Stimulated activated CD8-positive, alpha-beta memory T cell treated with anti-CD3 and anti-CD28 coated beads, Interleukin-2, amount 100 ng/mL, for 48 hours (primary cell): ENCODE measurements at places on chromosomes 2 and 18.

DNA sequence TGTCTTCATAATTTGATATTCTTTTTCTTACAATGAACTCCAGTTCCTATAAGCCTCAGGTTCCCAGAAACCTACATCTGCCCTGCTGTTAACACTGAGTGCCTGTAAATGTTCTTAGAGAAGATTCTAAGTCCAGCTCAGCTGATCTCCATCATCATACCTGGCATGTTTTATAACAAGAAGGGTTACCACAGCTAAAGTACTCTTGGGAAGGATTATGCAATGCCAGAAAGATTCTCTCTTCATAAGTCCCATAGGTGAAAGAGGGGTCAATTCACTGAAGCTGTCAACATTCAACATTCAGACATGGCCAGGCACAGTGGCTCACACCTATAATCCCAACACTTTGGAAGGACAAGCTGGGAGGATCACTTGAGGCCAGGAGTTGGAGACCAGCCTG is 31.3 kb upstream of the PTPN4 start:
- DNase-seq: no peak

- DNase-seq: no peak
Observed at GRCh38 chr18:57737400-57738060, 65.6 kb downstream of the ATP8B1 start.

DNA sequence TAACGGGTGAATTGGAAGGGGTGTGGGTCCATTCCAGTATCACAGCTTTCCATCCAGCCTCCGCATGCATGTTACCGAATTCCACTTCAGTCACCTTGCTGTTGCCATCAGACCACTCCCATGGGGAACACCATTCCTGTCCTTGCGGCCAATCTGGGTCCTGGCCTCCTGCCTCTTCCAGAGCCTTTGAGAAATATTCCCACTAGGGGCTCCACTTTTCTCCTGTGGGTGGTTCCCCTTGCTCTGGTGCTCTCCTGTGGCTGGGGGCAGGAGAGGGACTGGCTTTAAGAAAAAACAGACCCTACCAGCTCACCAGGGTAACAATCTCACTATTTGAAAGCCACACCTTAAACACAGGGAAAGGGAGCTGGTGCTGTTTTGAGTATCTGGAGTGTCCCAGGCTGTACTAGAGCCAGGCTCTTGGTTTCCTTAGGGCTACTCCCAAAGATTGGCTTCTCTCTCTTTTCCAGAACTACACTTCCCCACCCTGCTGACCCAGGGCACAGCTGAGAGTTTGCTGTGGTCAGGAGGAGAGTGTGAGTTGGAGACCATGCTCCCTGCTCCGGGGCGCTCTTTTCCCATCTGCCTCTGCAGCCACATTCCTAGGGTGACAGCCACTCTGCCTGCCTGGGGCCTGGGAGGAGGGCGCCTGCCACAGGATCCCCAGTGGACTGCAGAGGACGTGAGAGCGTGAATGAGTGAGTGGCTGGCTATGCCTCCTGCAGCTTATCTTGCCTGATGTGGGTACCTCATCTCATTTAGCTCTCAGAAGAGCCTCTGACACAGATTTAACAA is 460.8 kb upstream of the HS6ST1 start:
- no peak for DNase-seq

DNA sequence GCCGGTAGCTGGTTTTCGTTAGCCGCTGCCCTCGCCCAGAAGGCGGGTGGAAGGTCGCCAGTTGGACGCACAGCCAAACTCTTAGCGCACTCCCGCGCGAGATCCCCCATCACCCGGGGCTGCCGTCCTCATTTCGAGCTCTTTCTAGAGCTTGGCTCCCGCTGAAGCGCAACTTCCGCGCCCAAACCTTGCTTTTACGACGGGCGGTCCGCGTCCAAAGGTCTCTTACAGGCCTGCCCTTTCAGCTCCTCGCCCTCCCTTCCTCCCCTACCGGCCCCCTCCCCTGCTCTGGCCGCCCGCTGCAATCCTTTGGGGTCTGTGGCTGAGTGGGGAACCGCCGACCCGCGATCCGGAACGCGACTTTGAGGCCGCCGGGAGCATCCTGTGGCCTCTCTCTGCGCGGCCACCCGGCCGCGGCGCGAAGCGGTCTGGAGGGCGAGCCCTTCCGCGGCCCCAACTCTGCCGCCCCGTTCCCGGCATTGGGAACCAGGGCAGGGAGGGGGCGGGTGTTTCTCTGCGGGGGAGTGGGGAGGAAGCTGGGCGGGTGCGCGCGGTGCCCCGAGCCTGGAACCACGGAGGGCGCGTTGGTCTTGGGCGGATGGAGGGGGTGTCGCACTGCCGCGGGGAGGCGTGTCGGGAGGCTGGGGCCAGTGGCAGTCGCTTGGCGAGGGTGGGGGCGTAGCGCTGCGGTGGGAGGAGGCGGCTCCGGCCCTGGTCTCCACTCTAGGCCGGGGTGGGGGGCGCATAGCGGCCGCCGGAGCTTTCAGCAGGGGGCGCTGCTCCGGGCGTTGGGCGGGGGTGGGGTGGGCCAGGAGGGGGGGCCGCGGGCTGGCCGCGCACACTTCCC is at the start of gene GDF7:
TSS of gene GDF7 (plus strand) at position 841 of the 847 bp plus-strand sequence. CDS start 96 bp downstream, outside the sequence.
- no peak for DNase-seq

DNA sequence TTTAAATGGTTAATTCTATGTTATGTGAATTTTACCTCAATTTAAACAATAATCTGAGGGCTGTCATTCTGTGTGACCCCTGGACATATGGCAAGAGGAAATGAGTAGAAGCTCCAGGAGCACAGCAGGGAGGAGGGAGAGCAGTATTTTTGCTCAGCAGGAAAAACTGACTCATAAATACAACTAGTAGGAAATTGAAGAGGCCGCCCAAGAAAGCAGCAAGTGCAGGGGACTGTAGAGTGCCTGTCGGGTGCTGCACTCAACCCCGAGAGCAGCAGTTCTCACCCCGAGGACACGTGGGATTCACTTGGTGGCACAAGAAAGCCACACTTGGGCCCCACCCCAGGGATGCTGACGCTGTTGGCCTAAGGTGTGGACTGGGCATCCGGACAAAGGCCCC is 60.8 kb downstream of the NPAS2 start:
- DNase-seq: no peak

DNA sequence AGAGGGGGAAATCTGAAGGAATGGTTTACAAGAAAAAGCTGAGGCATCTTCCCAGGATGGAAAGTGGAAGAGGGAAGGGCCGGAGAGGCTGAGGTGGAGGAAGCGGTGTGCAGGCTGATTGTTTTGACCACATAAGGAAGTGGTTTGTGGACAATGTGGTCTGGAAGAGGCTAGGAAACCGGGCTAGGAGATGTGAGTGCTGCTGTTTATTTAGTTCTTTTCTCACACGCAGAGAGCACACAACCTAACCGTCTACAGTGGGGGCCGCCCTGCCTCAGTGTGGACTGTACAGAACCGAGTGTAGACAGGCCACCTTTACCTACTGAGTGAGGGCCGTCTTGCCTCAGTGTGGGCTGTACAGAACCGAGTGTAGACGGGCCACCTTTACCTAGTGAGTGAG is 251.7 kb upstream of the PXDN start:
- DNase-seq: no peak

- DNase-seq: no peak
Observed at GRCh38 chr2:207362716-207363115, 167.0 kb upstream of the CREB1 start.

GRCh38 chr2:65656160-65656718 is 223.8 kb upstream of the SPRED2 start:
- no peak for DNase-seq

DNA sequence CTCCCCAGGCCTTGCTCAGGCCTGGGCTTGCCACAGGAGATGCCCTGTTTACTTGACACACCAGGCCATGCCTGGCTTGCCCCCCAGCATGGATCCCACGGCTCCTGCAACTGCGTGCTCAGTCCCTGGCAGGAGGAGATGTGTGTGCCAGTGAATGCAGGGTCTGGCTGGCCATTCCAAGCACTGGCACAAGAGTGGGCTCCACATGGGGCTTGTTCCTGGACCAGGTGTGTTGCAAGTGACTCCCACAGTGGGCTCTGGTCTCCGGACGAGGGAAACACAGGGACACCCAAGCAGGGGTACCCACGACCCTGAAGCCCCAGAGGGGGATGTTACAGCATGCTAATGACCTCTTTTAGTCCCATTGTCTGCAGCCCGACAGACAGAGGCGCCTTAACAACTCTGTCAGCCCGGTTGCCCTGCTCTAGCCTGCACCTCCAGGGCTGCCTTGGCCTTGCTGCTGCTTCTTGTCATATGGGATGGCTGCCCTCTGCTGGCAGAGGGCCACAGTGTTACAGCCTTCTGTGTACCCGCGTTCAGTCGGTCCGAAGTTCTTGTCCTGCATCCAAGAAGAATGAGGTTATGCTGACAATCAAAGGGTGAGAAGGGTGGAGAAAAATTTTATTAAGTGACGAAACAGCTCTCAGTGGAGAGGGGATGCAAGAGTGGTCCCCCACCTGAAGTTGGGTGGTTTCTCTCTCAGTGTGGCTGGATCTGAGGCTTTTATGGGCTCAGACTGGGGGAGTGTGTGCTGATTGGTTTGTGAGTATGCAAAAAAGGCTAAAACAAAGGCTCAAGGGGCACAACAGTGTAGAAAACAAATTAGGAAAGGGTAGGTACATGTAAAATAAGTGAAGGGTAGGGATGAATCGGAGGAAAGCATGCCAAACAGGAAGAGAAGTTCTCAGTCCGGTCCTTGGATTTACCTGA is 180.4 kb downstream of the MBD5 start:
- DNase-seq: peak; percentile 32

DNA sequence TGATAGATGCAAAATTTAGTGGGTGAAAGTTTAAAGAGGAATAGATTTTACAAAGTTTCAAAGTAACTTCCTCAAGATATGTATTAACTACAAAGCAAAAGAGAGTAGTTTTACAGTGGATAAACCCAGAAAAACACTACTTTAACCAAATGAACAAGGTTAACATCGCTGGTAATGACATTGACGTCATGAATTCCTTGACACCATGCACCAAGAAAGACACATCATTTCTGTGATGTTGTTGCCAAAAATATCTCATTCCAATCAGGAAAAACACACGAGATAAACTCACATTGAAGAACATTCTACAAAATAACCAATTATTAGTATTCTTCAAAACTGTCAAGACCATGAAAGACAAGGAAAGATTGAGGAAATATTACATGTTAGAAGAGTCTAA is 605.6 kb upstream of the SETBP1 start:
- DNase-seq: no peak

DNA sequence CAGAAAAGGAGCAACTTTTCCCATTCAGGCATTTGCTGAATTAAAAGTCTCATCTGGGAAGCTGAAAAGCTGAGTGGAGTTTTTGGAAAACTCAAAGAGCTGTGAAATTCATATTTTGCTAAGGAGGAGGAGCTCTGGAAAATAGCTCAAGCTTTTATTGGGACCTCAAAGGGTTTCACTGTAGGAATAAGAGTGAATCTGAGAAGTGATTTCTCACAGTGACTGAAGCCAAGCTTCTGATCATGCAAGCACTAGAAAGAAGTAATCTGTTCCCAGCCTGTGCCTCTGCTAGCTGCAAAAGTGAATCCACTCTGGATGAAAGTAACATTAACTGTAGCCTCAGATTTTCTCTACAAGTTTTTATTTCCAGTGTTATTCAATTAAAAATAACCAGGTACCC is 283.3 kb downstream of the PTPRM start:
- DNase-seq: no peak

DNA sequence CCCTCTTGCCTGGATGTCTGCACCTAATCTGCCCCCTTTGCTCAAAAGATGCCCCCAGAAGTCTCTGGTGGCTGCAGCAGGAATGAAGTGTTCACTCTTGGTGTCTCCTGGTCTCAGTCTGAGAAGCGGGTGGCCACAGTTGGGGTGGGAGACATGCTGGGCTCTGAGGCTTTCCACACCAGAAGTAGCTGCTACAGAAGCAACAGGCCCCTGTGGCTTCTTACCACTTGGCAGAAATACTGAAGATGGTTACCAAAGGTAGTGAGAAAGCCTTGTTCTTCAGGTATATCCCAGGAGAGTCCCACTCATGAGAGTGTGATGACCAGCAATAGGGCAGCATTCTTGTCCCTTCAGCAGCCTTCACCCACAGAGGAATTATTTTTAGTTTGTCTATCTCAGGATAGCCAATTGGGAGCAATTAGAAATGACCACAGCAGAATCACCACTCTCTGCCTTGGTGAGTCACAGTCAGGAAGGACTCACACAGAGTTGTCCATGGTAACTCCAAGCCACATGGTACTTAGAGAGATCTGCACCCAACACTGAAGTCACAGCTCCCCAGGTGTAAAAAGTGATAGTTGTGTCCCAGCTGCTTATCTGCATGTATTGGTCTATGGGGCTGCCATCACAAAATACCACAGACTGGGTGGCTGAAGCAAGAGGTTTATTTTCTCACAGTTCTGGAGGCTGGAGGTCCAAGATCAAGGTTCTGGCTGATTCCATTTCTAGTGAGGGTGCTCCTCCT is 169.8 kb upstream of the ID2 start:
- DNase-seq: no peak

DNA sequence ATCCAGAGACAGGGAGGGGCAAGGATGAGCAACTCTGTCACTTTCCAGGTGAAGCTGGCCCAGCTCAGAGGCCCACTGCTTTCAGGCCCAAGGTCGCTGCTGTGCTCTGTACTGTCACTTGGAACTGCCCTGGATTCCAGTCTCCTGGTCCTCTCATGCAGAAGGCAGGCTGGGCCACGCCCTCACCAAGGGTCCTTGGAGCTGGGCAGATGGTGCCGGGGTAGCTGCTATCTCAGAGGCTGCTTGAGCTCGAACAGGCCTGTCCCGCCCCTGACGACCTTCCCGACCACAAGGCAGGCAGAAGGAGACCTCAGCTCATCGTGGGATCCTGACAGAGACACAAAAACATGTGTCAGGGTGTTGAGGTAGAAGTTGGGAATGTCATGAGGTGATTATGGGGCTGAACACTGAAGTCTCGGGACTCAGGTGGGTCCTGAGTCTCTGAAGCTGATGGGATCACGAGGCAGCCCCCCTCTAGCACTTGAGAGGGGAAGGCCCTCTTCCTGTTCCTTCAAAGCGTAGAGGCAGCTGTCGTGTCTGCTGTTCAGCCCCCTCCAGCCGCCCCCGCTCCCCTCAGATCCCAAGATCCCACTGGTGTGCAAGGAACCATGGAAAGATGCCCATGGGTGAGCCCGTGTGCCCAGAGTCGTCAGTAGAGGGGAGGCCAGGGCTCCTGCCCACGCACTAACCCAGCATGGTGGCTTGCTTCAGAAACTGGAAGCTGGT is 78.3 kb downstream of the POLR1A start:
- DNase-seq: no peak

GRCh38 chr2:127660291-127660578 is 14.3 kb downstream of the GPR17 start:
- DNase-seq: no peak

- DNase-seq: no peak
Observed at GRCh38 chr2:184444623-184445223, 153.6 kb upstream of the ZNF804A start.

- no peak for DNase-seq
Observed at GRCh38 chr2:218859556-218859987, at the start of gene WNT6. TSS of gene WNT6 (plus strand) at chr2:218859805. CDS start at chr2:218860038, 233 bp downstream.

DNA sequence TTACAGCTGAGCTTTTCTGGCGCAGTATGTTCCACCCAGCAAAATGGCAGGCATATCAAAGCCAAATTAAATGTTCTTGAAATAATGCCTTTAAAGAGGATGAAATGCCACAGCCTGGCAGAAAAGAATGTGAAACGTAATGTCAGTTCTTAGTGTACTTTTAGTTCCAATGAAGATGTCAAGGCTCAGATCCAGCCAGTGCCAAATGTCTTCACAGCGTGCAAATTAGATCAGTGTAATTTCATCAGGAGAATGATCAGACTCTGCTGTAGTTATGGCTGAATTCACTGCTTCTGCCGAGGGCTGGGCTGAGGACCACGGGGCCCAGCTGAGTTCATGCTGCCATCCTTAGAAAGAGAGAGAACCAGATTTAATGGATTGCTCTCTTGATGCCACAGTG is 78.7 kb upstream of the ITGA4 start:
- DNase-seq: no peak

- no peak for DNase-seq
Observed at GRCh38 chr2:55581874-55582547, 35.4 kb downstream of the PPP4R3B start.

GRCh38 chr18:7902399-7902839 is 335.3 kb downstream of the PTPRM start:
- DNase-seq: no peak
